Activated T-cell treated with anti-CD3 and anti-CD28 coated beads, Interleukin-2, amount 50 U/mL, for 1 hour (primary cell): ENCODE measurements at places on chromosomes 16 and 17.
A peak's percentile ranks its signal among the peaks of the same experiment; 100 is the strongest.

- DNase-seq, result peak; percentile 40
Measured at GRCh38 chr16:1194665-1195392, 30.2 kb downstream of the TPSG1 start.

GRCh38 chr17:17132746-17133145, 73.4 kb downstream of the PLD6 start:
- no peak for DNase-seq

DNA sequence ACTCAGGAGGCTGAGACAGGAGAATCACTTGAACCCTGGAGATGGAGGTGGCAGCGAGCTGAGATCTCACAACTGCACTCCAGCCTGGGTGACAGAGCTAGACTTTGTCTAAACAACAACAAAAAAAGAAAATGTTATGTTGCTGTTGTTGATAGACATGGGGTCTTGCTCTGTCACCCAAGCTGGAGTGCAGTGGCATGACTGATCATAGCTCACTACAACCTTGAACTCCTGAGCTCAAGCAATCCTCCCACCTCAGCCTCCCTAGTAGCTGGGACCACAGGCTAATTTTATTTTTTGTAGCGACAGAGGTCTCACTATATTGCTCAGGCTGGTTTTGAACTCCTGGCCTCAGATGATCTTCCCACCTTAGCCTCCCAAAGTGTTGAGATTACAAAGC, 20.0 kb downstream of the FBXO47 start:
- DNase-seq, result no peak

DNA sequence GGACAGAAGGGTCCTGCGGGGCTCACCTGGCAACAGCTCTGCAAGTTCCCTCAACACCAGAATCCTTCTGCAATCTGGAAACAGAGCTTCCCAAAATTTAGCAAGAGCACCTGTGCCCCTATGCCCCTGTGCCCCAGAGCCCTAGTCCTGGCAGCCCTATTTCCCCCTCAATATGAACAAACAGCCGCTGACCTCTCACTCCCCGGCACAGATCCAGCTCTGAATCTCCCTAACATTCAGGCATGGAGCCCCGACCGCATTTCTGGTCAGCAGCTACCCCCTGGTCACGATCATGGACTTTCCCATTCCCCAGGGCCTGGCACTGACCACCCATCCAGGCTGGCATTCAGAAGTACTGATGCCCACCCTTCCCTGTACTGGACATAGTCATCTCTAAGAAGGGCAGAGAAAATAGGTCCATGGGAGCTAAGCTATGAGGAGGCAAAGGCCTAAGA, 110.8 kb upstream of the SMURF2 start:
- no peak for DNase-seq

GRCh38 chr17:3762922-3763776, 37.8 kb downstream of the ITGAE start:
- no peak for DNase-seq

GRCh38 chr17:20941872-20942271, 100.9 kb downstream of the USP22 start:
- no peak for DNase-seq

DNA sequence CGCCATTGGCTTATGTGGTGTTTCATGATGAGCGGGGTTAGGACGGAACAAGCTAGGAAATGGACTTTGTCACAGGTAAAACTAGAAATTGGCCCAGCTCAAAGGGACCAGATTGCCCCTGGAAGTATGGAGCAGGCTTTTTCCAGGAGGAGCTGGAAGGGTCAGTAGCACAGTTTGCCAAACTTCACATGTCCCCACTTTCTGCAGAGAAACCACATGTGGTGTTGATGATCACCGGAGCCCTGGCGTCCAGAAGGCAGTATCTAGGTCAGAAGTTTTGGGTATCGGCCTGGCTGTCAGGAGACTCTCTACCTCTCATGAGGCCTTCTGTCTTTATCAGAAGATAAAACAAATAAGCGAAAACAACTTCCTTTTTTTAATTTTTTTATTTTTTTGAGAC, 248.5 kb downstream of the SOX9 start:
- no peak for DNase-seq

- DNase-seq, result no peak
Measured at GRCh38 chr17:70230850-70231640, 61.7 kb downstream of the KCNJ2 start.

GRCh38 chr16:49542391-49542891, 168.8 kb downstream of the C16orf78 start:
- DNase-seq, result no peak

- DNase-seq, result no peak
Measured at GRCh38 chr17:1234455-1234854, 35.8 kb upstream of the BHLHA9 start.

GRCh38 chr17:39231091-39231561, 5.4 kb upstream of the STAC2 start:
- DNase-seq, result no peak

DNA sequence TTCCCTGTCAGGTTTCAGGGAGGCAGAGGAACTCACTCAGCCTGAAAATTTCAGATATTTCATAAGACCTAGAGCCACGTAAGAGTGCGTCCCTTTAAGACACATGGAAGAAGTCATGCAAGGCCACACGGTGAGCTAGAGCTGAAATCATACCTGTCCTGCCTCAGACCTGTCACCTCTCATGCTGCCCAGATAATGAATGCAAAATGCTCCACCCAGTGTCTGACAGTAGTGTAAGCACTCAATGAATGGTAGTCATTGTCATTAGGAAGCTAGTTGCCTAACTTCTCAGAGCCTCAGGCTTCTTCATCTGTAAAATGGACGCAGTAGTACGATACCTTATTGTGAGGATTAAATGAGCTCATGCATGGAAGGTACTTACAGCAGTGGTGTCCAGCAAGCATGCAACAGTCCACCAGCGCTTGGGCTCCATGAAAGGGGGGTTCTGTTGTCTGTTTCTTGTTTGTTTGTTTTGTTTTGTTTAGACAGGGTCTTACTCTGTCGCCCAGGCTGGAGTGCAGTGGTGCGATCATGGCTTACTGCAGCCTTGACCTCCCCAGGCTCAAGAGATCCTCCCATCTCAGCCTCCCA, 60.7 kb downstream of the WSB1 start:
- DNase-seq, result no peak

DNA sequence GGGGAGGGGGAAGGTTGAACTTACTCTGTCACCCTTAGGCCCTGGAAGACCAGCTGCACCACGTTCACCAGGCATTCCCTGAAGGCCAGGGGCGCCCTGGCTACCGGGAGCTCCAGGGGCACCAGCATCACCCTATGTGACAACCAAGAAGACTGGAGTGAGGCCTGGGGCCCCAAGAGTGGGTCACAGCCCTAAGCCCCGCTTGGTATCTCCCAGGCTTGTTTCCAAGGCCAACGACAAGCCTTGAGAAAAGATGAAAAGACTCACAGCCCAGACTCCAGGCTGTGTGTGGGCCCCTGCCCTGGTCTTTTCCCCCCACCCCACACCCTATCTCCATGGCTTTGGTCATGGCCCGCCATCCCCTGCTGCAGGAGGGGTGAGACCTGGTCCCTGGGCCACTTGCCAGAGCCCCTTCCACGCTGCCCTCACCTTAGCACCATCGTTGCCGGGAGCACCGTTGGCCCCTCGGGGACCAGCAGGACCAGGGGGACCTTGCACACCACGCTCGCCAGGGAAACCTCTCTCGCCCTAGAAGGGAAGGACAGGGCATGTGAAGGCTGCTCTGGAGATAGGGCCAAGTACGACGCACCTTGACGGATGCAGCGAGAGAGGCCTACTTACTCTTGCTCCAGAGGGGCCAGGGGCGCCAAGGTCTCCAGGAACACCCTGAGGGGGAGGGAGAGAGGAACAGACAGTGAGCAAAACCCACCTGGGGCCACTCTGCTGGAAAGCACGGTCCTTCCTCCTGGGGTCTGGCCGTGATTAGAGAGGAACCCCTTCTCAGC, 9.9 kb downstream of the COL1A1 start:
- no peak for DNase-seq
